Stimulated activated CD8-positive, alpha-beta memory T cell treated with anti-CD3 and anti-CD28 coated beads, Interleukin-4, amount 100 ng/mL, for 48 hours (primary cell): ENCODE measurements at places on chromosomes 1 and 21.

DNA sequence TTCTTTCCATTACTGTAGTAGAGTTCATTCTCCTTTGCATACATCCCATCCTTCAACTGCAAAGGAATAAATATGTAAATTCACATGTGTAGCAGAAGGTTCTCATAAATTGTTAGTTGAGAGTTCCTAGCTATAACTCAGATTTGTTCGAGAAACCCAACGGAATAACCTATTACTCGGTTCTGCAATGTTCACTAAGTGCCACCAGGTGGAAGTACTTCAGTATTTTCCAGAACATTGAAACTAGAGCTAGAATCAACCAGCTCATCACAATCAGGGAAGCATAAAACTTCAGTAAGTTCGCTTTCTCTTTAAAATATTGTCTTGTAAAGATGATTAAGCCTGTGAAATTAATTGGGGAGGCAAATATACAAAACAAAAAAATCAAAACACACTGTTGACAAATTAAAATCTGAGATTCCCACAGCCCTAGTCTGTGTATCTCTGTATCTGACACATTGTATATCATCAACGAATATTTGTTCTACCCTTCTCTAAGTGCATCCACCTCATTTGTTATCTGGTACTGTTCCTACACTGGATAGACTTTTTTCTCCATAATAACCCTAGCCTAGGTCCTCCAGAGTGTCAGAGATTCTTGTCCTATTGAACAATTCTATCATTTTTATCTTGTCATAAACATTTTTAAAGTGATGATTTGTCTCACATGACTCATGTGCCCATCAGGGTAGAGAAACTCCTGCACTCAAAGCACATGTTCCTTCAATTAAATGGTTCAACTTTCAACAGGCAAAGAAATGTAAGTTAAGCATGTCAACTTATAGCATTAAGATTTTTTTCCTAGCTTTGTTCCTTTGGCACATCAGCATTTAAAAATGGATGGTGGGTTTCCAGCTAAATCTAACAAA is 31.9 kb downstream of the MROH9 start:
- no peak for DNase-seq

DNA sequence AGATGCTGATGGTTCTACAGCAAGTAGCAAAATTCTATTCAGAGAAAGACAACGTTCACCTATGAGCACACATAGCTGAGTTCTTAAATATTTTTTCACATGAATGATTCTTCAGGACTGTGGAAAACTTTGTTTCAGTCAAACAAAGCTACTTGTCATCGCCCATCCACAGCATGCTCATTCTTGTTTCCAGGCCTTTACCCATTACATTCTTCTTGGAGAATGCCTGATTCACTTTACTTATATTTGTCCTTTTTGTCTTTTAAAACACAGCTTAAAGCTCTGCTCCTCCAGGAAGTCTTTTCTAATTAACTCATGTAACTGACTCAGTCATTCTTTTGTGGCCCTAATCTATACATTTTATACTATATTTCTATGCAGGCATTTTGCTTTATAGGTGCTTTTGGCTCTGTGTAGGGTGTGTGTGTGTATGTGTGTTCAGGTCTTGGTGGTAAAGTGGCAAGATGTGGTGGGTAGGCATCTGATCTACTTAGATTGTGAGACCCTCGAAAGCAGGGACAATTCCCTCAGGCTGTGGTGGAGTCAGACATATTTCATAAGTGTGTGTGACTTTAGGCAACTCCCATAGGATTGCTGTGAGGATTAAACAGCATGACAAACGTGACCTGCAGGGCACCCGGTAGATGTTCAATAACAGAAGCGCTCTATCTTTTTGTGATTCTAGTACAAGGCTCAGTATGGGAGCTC is 11.8 kb upstream of the MARK1 start:
- DNase-seq: no peak

DNA sequence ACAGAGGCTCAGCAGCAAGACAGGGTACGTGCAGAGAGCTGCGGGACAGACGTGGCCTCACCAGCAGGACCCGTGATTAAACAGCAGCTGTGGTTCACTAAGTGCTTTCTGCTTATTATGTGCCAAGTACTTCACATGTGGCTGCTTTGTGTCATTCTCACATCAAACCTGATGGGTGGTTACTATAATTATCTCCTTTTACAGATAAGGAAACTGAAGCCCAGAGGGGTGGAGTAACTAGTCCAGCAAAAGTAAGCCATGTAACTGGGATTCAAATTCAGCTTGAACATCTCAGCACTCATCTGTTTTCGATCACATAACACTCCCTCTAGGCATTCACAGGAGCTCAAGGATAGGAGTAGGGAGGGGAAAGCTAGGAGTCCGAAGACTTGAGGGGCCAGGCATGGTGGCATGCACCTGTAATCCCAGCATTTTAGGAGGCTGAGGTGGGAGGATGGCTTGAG is 50.8 kb upstream of the CLIC4 start:
- no peak for DNase-seq

DNA sequence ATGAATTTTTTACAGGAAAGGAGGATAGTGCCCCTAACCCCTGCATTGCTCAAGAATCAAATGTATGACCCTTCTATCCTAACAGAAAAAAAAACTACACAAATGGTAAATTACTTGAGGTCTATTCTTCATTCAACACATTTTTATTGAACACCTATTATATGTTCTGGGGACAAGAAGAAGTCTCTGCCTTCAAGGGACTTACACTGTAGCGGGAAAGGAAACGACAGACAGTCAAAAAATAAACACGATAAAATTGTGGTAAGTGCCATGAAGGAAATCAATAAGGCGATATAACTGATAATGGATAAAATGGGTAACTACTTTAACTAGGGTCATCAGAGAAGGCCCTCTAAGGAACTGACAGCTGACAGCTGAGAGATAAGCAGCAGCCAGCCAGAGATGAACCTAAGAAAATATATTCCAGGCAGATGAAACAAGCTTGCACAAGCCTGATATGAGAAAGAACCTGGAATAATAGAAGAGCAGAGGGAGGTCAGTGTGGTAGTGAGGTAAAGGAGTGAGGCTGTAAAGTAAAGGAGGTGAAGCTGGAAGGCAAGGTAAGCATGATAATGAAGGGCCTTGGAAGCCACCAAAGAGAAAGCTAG is 66.4 kb downstream of the PHTF1 start:
- DNase-seq: no peak

DNA sequence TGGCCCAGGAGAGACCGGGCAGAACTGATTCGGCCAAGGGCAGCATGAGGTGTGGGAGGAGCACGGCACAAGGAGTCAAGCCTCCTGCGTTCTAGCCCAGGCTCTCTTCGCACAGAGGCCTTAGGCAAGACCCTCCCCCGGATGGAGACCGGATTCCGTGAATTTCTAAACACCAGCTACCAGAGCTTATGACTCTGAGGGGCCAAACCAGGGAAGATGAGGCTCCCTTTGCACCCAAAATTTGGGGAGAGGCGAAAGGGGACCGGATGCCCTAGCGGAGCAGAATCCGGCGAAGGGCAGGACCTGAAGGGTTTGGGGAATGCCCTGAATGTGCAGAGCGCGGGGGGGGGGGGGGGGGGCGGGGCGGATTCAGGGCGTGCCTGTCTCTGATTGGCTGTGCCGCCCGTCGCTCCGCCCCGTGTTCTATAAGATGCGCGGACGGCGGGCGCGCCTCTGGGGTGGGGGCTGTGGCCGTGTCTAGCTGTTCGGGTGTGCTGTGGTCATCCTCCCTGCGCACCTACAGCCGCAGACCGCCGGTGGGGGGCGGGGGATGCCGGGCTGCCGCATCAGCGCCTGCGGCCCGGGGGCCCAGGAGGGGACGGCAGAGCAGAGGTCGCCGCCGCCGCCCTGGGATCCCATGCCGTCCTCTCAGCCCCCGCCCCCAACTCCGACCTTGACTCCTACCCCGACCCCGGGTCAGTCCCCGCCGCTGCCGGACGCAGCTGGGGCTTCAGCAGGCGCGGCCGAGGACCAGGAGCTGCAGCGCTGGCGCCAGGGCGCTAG is at the start of gene TRNP1:
TRNP1 (plus strand) TSS at position 456 of the 783 bp plus-strand sequence; CDS start at position 551, 95 bp downstream.
- DNase-seq: peak; percentile 79

GRCh38 chr21:45283035-45283610 is 4.6 kb downstream of the POFUT2 start:
- DNase-seq: no peak

- DNase-seq: peak; percentile 33
Measured at GRCh38 chr1:46581681-46582455, 22.2 kb downstream of the MKNK1 start.

- DNase-seq: no peak
Measured at GRCh38 chr1:168443899-168444298, 99.9 kb downstream of the XCL2 start.

DNA sequence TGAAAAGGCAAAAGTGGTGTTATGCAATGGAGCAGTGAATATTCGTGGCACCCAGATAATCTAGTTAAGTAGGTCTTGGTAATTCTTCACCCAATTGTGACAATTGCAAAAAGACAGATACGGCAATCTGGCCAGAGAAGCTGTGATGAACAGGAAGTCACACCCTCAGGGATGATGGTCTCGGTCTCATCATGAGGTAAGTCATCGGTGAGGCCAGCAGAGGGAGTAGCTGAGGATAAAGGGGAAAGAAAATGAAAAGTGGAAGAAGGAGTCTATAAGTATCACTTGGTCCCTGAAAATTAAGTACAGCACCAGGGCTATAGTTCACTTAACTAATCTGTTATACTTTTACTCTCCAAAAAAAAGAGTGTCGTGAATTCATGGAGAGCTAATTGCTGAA is 258.8 kb upstream of the NCAM2 start:
- no peak for DNase-seq

DNA sequence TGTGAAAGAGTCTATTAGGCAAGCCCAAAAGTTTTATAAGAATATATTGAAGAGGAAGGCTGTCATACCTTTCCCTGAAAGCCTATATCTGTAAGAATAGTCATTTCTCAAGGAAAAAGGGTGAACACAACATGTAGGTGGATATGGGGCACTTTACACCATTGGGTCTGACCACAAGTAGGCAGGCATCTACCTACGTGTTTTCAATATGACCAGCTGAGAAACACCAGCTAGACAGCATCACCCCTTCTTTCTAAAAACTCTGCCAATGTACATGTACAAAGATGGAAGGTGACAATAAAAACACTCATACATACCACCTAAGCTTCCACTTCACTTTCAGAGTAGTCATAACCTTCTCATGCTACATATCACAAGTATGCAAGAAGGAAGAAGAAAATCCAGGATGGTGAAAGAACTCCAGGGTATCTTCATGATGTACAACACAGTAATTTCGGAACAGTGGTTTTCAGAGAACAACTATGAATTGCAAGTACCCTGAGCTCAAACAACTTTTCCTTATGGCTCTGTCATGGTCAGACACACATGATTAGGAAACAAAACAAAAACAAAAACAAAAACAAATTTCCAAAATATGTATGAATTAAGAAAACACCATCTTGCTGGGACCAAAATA is 98.5 kb upstream of the ADGRL2 start:
- DNase-seq: no peak

DNA sequence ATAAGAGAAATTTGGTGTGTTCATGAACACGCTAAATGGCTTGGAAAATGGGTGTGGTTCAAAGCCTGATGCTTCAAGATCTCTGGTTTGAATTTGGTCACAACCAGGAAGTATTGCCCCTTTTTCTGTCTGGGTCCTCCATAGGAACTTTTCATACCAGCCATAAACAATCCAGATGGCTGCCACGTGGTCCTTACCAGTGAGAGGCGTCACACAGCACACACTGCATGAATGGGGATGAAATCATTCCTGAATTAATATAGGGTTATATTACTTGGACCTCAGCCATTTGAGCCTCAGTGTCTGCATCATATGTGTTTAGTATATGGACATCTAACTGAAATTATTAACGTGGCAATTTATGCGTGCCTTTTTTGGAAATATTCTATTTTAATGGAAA is 64.0 kb downstream of the PRRX1 start:
- DNase-seq: no peak

- no peak for DNase-seq
Measured at GRCh38 chr21:23245255-23245654, 2247.0 kb downstream of the NCAM2 start.

DNA sequence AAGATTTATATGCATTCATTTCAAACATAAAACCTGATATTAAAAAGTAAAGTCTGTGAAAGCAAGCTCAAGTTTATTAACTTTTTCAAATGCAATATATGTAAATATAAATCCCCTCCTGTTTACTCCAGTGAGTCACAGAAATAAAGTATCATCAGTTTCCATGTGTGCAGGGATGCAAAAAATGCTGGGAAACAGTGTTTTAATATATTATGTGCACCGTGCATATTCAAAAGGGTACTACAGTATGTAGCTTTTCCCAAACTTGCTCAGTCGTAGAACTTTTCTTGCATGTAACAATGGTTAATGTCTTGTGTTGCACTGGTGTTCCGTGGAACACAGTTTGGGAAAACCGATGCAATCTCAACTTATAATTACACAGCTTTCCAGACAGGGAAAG is 60.7 kb downstream of the CCDC185 start:
- no peak for DNase-seq
